ENCODE measurements at places on chromosomes 7 and 10.

- DNase-seq, result no peak
These were observed 190.4 kb upstream of the PLXNA4 start for GRCh38 chr7:132766660-132767059.

GRCh38 chr10:61385231-61386001 is 67.8 kb downstream of the TMEM26 start:
- no peak for DNase-seq

DNA sequence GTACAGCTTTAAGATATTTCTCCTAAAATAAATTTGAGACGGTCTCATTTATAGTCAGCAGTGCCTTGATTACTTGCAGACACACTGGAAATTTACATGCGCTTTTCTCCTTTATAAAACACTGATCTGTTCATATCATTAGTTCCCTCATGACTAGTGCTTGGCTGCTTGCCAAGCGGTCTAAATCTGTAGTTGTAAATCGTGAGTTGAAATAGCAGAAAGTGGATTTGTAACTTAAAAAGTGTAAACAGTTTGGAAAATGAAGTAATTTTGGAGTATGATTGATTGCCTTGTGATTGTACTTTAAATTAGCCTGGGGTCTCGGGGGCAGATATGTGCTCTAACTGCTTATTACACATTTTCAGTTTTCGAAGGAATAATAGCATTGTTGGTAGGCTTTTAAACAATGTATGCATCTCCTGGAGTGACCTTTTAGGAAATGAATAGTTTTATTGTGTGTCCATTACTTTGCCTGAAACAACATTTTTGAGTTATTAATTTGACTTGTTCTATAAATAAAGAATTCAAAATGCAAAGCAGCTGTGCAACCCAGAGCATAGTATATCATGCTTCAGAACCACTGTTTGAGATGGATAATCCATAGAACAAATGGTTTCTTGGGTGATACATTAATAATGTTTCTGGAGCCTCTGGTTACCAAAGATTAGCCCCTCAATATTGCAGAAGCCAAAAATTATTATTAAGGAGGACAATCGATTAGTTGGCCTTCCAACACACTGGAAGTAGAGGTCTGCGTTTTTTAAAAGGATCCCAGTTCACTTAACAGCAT is 73.3 kb downstream of the ARID5B start:
- no peak for DNase-seq

DNA sequence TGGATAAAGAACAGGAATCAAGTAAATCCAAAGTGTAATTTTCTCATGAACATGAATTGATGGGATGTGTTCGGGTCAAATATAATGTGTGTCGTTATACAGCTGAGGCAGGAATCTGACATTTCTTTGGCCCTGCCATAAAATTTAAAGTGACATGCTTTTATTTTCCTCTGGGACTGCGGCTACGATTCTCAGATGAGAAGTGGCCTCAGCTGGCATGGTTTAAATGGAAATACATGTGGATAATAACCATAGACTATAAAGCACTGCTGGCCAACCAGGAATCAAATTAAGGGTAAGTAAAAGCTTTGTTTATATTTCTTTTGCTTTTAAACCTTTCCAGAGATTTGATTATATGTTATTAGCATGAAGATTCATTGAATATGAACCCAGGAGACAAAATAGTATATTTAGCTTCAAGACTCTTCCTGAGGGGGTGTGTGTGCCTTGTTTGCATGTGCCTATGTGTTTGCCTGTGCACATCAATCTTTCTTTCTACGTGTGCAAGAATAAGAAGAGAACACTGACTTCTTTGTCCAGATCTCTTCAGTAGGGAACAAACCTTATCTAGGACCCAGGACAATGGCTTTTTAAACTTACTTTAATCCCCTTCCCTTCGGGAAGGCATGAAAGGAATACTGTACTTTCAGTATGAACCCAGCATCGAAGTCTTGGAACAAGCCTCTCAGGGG is 629.0 kb upstream of the PFKP start:
- DNase-seq, result no peak

GRCh38 chr10:110946496-110946895 is 27.1 kb downstream of the SHOC2 start:
- no peak for DNase-seq

Measured in stimulated activated CD8-positive, alpha-beta memory T cell treated with anti-CD3 and anti-CD28 coated beads, Interleukin-7, amount 100 ng/mL, for 4 hours (primary cell).